ENCODE measurements at places on chromosomes 6 and 20. TPM values are rescaled to one million over a fixed set of nuclear protein-coding genes. Genes with fewer than 3 reads are reported as not detected.

The GNL1 gene
- 78.4 TPM for total RNA-seq

The ZNF311 gene
- total RNA-seq: 2.8 TPM

The SLC17A3 gene
- not detected for total RNA-seq

The FOXQ1 gene
- total RNA-seq: 24.8 TPM

The EGFL8 gene
- total RNA-seq: 5.9 TPM

The MCUR1 gene
- total RNA-seq: 21.4 TPM

The ENPP5 gene
- total RNA-seq: 6.5 TPM

The ITCH gene
- total RNA-seq: 43.5 TPM

The RNASET2 gene
- total RNA-seq: 27.8 TPM

The PAX1 gene
- not detected for total RNA-seq

The BPIFB1 gene
- total RNA-seq: not detected

The FERMT1 gene
- total RNA-seq: 14.3 TPM

The RNF144B gene
- total RNA-seq: 1.7 TPM

The LY6G6C gene
- total RNA-seq: not detected

The C6orf141 gene
- total RNA-seq: 8.7 TPM

The PPP1R3G gene
- total RNA-seq: 0.48 TPM

The MEP1A gene
- total RNA-seq: not detected

The PROCR gene
- total RNA-seq: 64.9 TPM

All from H7 (cell line).